ENCODE measurements at places on chromosomes 1 and 21.
A peak's percentile ranks its signal among the peaks of the same experiment; 100 is the strongest.

GRCh38 chr1:22239378-22239777 lies 96.5 kb upstream of the WNT4 start:
- no peak for DNase-seq

DNA sequence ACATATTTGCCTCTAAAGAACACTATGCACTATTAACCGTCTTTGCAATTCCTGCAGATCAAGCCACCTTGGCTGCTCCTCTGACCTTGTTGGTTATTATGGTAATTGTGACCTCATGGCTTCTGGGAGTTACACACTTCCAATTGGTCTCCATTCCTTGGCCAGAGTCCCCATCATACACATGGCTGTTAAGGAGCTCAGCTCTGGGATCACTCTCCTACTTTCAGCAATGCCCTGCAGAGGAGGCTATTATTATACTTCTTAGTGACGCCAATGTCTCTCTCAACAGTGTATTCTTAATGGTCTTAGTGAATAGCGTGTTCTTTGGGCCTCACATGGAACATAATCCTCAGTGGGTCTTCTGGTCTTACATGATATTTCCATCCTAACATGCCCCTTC lies 10.0 kb upstream of the JAK1 start:
- DNase-seq = no peak

DNA sequence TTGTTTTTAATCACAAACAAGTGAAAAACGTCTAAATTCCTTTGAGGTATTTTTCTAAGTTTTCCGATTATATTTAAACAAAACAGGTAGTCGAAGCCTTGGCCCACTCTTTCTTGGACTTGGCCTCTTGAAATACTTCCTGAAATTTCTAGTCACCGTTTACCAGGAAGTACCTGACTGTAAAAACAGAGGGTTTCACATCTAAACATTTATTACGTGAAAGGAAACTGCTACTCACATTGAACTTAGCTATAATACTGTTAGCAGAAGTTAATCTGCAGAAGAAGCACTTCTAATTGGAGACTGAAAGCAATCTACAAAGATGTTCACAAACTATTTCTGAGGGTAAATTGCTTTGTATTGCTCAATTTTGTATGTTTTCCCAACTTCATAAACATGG lies 526.0 kb upstream of the ADGRL4 start:
- no peak for DNase-seq

DNA sequence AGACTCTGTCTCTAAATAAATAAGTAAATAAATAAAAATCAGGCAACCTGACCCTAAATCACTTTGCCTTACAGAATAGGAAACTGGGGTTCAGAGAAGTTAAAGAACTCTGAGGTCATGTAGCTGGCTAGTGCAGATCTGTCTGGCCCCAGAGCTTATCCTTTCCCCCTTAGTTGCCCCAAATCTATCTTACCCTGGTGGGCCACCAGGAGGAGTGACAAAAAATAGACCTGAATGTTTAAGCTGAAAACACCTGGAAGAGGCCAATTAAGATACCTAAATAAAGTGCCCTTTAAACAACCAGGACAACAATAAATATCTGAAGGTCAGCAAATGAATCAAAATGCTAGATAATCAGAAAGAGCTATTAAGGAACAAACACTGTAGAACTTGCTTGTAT lies 59.7 kb downstream of the TEX35 start:
- DNase-seq = no peak

DNA sequence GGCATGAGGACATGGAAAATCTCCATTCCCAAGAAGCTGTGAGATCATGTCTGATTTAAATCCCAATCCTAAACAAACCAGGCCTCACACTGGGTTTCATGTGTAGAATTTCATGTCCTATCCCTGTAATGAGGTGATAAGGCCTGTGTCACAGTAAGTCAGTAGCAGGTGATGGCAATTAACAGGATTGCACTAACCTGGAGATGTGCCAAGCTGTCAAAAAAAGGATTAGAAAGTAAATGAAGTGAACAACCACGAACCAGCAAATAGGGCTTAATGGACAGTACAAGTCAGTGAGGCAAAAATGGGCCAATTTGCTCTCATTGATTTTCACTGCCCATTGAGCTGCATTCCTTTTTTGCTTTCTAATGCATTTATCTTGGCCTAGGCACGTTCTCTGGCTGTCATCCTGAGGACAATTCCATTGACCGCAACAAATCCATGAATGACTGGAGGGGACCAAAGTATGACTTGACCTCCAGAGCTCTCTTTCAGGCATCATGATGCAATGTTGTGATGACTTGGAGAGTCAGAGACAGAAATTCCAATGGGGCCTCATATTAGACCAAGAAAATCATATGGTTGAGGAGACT lies 673.6 kb upstream of the ADGRL2 start:
- DNase-seq = no peak

DNA sequence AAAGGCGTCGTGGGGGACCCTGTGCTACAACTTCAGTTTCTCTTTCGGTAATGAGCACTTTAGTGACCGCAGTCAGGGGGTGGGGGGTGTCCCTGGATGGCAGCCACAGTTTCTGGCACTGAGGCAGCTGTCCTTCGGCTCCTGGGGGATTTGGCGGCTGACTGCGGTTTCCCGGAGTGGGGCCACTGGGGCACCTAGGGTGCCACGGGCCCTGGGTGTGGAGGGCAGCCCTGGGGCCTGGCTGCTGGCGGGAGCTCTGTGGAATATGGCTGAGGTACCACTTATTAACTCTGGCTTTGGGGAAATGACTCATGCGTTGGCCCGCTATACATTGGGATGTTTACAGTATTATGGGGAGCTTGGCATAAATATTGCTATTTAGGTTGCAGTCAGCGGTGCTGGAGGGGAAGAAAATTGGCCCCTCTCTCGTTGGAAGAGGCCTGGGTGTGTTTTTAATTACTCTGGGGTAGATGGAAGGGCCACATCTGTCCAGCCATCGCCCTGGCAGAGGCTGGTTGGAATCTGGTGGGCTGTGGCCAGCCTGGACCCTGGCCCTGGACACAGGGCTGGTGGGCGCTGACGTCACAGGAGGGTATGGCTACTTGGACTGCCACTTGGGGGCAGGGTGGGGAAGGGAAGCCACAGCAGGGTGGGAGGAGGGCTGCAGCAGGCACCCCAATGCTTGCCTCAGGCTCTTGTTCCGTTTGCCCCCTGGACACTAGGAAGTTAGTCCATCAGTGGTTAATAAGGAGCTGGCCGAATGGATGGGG lies 2.0 kb downstream of the EPHB2 start:
- peak; percentile 57 for DNase-seq

DNA sequence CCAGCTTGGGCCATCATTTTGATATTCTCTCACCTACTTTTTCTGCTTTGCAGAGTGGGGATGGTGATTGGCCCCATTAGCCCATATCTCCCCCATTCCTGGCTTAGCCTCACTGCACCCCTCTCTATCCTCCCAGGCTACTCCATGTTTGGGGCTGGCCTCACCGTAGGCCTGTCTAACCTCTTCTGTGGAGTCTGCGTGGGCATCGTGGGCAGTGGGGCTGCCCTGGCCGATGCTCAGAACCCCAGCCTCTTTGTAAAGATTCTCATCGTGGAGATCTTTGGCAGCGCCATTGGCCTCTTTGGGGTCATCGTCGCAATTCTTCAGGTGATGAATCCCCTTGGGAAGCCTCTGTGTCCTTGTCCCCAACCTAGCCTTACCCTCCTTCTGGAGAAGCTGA lies 2.1 kb upstream of the B4GALT2 start:
- DNase-seq = no peak

DNA sequence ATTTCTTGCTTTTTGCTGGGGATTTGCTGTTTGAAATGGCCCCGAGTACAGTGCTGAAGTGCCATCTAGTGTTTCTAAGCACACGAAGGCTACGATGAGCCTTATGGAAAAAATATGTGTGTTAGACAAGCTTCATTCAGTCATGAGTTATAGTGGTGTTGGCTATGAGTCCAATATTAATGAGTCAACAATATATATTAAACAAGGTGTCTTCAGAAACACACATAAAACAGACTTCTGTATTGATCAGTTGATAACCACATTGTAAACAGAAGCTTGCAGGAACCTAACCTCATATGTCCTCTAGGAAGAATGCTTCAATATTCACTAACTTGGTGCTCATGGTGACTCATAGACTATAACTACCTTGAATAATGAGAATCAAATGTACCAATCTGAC lies 1.7 kb upstream of the GJB5 start:
- DNase-seq = no peak
